ELR (cell line): ENCODE measurements at places on chromosomes 12 and 14.

DNA sequence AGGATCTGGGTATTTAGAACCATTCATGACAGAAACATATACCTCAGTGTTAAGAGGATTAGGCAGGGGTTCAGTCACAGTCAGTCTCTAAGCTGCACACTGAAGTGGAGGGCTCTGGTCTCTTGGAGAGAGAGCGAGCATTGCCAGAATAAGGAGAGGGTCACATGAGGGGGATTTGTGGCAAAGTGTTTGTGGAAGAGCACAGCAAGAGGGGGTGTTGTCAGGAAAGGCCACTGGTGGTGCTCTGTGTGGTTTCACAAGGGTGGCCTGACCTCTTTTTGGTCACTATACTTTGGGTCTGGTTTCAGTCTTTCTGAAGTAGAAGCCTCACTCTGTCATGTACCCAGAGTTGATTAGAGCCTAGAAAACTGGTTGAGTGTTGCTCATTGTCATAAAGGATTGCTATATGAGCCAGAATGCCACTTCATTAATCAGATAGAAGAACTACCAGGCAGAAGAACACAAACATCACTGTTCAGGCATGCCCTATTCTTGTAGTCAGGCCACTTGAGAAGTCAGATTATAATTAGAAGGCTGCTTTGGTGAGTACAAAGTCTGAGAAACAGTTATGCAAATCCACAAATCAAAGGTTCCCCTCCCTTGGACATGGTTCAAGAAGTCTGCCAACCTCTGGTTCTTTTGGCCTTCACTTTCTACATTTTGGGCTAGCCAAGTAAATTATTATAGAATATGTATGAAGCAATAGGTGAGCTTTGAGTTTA lies 8.4 kb downstream of the TMEM19 start:
- DNase-seq, result no peak

DNA sequence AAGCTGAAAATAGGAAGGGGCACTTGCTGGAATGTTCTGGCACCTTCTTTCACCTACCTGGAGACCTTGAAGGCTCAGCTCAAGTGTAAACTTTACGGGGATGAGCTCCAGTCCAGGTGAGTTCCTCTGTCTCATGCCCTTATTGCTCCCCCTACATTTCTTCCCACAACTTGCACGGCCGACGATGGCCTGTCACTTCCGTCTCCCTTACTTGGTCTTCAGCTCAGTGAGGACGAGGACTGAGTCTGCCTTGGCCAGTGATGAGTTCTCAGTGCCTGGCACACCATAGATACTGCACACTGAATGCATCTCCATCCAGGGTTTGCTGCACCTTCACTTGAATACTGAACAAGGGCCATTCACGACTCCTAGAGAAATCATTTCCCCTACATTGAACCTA lies 21.4 kb downstream of the ADGRD1 start:
- no peak for DNase-seq

DNA sequence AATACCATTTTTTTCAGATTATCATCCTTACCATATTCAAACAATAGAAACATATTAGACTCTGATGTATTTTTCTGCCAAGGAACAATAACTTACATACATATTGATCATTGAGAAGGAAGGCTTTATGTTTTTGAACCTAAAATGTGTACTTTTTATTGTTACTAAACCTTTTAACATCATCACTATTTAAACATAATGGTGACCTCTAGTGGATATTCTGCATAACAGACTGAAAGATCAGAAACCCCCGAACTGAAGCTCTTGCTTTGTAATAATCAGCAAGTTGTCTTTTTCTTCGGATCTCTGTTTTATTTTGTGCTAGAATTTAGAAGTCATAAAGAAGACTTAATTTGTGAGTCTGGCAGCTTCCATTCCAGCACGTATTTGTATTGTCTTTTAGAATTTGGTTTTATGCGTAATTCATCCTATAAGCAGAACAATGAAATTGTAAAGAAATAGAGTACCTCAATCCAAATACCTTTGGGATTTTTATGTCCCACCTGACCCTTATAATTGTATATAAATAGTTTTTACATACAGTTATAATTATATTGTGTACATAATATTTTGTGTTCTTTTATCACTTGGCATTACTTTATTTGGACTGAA lies 125.9 kb upstream of the ATF1 start:
- peak; percentile 76 for DNase-seq

DNA sequence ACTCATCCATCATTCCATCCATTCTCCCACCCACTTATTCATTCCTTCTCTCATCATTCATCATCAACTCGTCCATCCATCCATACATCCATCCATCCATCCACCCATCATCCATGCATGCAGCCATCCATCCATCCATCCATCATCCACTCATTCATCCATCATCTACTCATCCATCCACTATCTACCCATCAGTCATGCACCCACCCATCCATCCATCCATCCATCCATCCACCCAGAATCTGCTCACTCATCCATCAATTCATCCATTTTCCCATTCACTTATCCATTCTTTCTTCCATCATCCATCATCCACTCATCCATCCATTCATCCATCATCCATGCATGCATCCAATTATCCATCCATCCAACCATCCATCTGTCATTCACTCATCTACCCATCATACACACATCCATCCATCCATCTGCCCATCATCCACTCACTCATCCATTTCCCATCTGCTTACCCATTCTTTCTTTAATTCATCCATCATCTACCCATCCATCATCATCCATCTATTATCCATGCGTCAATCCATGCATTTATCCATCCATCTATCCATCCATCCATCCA lies 107.1 kb upstream of the WSCD2 start:
- no peak for DNase-seq

DNA sequence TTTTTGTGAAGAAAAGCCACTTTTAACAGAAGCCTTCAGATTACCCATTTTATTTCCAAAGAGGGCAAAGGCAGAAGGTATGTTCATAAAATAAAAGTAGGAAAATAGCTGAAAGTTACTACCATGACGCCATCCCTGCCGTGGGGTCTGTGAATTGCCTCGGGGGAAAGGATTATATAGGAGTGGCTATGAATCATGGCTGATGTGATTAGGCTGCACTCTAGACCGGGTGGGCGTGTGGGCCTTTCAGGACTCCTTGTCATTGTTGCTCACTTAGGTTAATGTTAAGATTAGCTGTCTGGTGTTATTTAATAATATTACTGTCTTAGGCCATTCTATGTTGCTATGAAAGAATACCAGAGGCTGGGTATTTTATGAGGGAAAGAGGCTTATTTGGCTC lies 195.5 kb downstream of the EGLN3 start:
- DNase-seq, result peak; percentile 84

GRCh38 chr14:90302529-90303303 lies 29.0 kb downstream of the NRDE2 start:
- DNase-seq, result no peak

DNA sequence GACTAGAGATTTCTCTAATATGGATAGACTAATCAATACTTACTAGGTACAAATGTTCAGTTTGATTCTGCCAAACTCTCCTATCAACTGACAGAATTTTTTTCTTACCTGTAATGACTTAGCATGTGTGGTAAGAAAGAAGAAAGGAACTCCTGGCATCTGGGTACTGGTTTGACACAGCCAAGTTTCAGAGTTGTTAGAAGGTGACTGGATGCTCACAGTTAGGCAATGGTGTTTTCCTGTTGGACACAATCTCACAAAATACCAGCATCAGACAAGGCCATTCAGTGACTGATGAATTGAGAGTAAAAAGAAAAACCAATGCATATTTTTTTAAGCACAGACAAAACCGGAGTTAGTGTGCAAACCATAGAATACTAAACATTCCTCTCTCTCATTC lies 4.2 kb downstream of the MUCL1 start:
- DNase-seq, result no peak

GRCh38 chr12:95553197-95553943 lies 2.1 kb upstream of the USP44 start:
- no peak for DNase-seq

- DNase-seq, result peak; percentile 55
Observed at GRCh38 chr12:18079541-18080246, 10.3 kb downstream of the RERGL start.

GRCh38 chr12:54217774-54218241 lies 29.0 kb upstream of the SMUG1 start:
- DNase-seq, result peak; percentile 24

- peak; percentile 1 for DNase-seq
Observed at GRCh38 chr12:82740129-82741000, 53.7 kb downstream of the TMTC2 start.

DNA sequence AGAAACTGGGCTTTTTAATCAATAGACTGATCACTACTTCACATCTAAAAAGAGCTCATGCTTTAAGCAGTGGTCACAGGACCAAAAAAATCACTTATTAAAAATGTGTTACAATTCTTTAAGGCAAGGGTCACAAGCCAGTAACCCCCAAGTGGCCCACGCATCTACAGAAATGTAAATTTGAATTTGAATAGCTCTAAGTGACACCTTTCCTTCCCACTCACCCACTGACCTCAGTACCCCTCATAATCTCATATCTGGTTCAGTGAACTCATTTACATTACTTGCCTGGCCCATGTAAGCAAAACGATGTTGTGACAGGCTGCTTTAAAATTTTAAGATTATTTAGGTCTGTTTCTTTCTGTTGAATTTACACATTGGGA lies 27.4 kb downstream of the NELL2 start:
- no peak for DNase-seq

- no peak for DNase-seq
Observed at GRCh38 chr14:41642367-41642766, 35.7 kb downstream of the LRFN5 start.

- DNase-seq, result peak; percentile 85
Observed at GRCh38 chr12:110314308-110314707, 33.3 kb downstream of the ATP2A2 start.

DNA sequence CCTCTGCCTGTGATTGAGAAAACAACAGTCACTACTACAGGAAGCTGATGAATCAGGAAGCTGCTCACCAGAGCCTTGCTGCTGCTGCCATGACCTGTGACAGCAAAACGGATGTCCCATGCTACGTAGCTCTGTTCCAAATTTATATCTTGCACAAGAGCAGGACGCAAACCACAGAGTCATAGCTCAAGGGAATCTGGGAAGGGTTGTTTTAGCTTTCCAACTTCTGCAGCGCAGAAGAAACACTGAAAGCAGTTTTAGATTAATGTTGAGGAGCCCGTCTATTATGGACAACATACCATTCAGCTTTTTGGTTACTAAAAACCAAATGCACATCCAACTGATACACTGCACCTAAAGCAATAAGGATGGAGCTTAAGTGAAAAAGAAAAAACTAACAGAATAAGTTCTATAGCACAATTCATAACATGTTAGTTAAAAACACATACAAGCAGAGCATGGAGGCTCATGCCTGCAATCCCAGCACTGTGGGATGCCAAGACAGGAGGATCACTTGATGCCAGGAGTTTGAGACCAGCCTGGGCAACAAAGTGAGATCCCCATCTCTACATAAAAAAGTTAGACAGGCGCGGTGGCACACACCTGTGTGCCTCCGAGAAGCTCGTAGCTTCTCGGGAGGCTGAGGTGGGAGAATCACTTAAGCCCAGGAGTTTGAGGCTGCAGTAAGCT lies 1.7 kb upstream of the ANKRD33 start:
- DNase-seq, result peak; percentile 96

DNA sequence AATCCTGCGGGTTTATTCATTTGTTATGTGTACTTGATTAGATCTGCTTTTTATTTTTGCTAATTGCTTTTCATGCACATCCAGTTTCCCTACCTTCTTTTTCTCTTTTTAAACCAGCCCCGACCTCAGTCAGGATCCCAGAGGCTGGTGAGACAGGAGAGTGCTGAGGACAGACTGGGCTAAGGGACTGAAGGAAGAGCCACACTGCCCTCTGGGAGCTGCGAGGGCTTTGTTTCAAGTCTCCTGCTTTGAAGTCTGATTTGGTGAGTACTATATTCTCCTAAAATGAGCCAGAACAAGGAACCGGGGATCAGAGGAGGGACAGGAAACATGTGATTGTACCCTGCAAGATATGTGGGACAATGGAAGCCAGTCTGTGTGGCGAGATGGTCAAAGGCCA lies 23.9 kb downstream of the PRICKLE1 start:
- DNase-seq, result no peak

GRCh38 chr12:57233357-57234232 lies 4.1 kb downstream of the SHMT2 start:
- peak; percentile 45 for DNase-seq

- no peak for DNase-seq
Observed at GRCh38 chr14:36513451-36514277, 6.4 kb downstream of the NKX2-1 start.

DNA sequence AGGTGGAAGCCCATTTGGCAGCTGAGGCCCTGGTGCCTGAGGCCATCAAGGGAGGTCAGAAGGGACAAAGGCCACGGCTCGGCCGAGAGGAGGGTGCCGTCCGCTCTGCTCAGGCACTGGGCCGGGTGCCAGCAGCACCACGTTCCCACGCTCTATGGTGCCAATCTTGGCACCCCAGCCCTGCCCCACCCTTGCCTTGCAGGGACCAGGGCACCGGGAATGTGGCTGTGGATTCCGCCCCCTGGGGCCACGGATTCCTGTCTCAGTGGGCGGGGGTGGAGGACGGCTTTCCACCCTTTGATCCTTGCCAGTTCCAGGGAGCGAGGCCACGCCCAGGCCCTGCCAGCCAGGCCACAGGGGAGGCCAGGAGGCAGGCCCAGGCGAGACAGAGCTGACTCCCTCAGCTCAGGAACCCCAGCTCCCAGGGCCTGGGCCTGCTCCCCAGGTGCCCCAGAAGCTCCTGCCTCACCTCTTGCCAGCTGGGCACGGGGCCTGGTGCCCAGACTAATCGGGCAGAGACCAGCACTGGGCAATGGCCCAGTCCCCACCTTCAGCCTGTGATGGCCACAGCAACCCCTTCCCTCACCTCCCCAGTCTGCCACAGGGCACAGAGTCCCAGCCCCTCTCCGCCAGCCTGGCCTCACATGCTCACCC lies 26.4 kb upstream of the GPR132 start:
- no peak for DNase-seq

DNA sequence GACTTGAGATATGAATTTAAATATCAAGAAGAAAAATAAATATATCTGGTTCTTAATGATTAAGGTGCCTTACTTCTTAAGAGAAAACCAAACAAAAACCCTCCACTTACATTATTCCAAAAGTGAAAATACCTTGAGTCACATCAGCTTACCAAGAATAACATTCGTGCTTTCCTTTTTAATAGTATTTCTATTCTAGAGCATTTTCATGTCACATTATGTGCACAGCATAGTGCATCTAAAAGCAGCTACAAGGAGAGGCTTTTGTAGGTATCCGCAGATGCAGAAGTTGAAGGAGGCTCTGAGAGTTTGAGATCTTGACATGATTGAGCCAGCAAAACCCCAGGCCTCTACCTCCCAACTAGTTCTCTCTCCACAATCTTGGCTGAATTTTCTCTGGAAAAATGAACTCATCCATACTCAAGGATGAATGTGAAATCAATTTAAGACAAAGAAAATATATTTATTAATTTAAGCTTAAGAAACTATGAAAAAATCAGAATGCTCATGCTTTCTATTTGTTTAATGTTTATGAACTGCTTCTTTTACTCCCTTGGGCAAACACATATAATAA lies 275.0 kb downstream of the AKAP6 start:
- no peak for DNase-seq

GRCh38 chr12:59689776-59690175 lies 93.9 kb downstream of the SLC16A7 start:
- no peak for DNase-seq

DNA sequence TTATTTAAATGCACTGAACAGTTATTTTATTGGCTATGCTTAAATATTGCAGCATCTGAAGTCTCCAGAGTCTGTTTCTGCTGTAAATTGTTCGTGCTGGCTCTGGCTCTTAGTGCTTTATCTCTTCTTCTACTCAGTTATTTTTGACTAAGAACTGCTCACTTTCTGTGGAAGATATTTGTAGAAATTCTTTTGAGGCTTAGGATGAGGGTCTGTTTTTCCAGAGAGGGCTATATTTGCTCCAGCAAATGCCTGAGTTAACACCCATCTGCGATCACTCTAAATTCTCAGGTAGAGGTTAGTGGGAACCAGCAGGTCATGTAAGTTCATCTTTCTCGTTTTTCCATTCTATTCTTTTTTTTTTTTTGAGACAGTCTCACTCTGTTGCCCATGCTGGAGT lies 71.1 kb downstream of the ARL6IP4 start:
- DNase-seq, result no peak
